IMR-90 (cell line): ENCODE measurements at places on chromosomes 1 and 21. TPM values are rescaled to one million over a fixed set of nuclear protein-coding genes. Genes with fewer than 3 reads are reported as not detected.

- no peak overlapping the region; the same call in 1 of the 2 replicates for H3K27ac ChIP-seq
- H3K36me3 ChIP-seq = no peaks in the 10 kb centered on the region
- H3K4me3 ChIP-seq = no peak overlapping the region
Measured at GRCh38 chr1:12552951-12553921, 64.8 kb downstream of the DHRS3 start.

GRCh38 chr1:27872802-27873551, 633 bp downstream of the THEMIS2 start:
- H3K4me3 ChIP-seq = peak overlapping the region; percentile 81
- no peak overlapping the region; the same call in 1 of the 2 replicates for H3K27ac ChIP-seq
- peak; percentile 40 for DNase-seq

- peaks cover 3% of the 10 kb centered on the region; the same call in 1 of the 2 replicates for H3K36me3 ChIP-seq
- H3K27me3 ChIP-seq = no peaks in the 10 kb centered on the region
- DNase-seq = peak; percentile 51
- no peak overlapping the region for H3K4me3 ChIP-seq
- peaks cover 9% of the 10 kb centered on the region for H3K4me1 ChIP-seq
- H3K27ac ChIP-seq = no peak overlapping the region
Measured at GRCh38 chr1:226875641-226876295, 5.4 kb downstream of the PSEN2 start.

GRCh38 chr1:54399765-54400164, 6.4 kb downstream of the SSBP3 start:
- no peak overlapping the region for H3K27ac ChIP-seq
- no peak overlapping the region for H3K4me3 ChIP-seq
- DNase-seq = no peak
- peaks cover 17% of the 10 kb centered on the region for H3K4me1 ChIP-seq

GRCh38 chr1:30378991-30379581, 344.3 kb downstream of the MATN1 start:
- no peaks in the 10 kb centered on the region for H3K4me1 ChIP-seq
- DNase-seq = peak; percentile 69

- H3K27ac ChIP-seq = no peak overlapping the region
- H3K27me3 ChIP-seq = no peaks in the 10 kb centered on the region
- no peaks in the 10 kb centered on the region for H3K36me3 ChIP-seq
- no peaks in the 10 kb centered on the region; the same call in 1 of the 2 replicates for H3K4me1 ChIP-seq
Measured at GRCh38 chr1:193584731-193585239, 398.4 kb upstream of the B3GALT2 start.

The LCA5L gene
- 0.18 and 0.28 TPM in 2 replicates for total RNA-seq

- H3K4me1 ChIP-seq = no peaks in the 10 kb centered on the region
- no peak overlapping the region for H3K27ac ChIP-seq
- no peak for DNase-seq
- no peaks in the 10 kb centered on the region for H3K36me3 ChIP-seq
- no peaks in the 10 kb centered on the region; the same call in 1 of the 2 replicates for H3K27me3 ChIP-seq
Measured at GRCh38 chr21:15279482-15279881, 214.7 kb upstream of the NRIP1 start.

- no peaks in the 10 kb centered on the region for H3K36me3 ChIP-seq
- no peaks in the 10 kb centered on the region for H3K4me1 ChIP-seq
- H3K4me3 ChIP-seq = no peak overlapping the region
- no peak for DNase-seq
Measured at GRCh38 chr1:7745783-7746182, 25.3 kb upstream of the VAMP3 start.

The LCE1F gene
- not detected in 2 replicates for total RNA-seq

- no peaks in the 10 kb centered on the region; the same call in 1 of the 2 replicates for H3K4me1 ChIP-seq
- peak overlapping the region; percentile 29 for H3K4me3 ChIP-seq
- no peaks in the 10 kb centered on the region for H3K36me3 ChIP-seq
- H3K27ac ChIP-seq = no peak overlapping the region
- H3K27me3 ChIP-seq = peaks cover 58% of the 10 kb centered on the region
Measured at GRCh38 chr1:119008483-119009311, 20.6 kb upstream of the TBX15 start.

DNA sequence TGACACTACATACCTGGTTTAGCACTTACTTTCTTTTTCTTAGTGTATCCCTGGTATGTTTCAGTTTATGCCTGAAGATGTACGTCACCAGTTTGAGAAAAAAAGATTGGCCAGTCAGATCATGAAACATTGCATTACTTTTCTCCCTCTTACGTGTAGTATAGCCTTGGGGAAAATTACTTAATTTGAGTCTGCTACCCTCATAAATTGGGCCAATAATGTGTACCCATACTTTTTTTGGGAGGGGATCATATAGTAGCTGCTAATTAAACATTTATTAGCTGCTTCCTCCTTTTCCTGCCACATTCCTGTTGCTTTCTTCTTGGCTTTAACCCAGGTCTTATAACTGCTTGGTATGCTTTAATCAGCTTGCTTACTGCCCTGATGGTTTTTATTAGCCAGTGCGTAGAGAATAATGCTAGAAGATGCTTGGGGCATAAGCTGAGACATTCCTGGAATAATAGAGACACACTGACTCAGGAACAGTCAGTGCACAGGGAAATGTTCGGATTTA, 32.1 kb downstream of the RABGAP1L start:
- no peaks in the 10 kb centered on the region for H3K27me3 ChIP-seq
- no peaks in the 10 kb centered on the region for H3K36me3 ChIP-seq
- 0 out of 2 replicates have a peak, but pooled peaks cover 2% of the 10 kb centered on the region for H3K4me1 ChIP-seq
- H3K4me3 ChIP-seq = no peak overlapping the region
- H3K27ac ChIP-seq = no peak overlapping the region

GRCh38 chr1:75539230-75540116, 71.4 kb downstream of the SLC44A5 start:
- H3K4me3 ChIP-seq = no peak overlapping the region
- DNase-seq = no peak
- H3K27ac ChIP-seq = no peak overlapping the region
- no peaks in the 10 kb centered on the region for H3K4me1 ChIP-seq
- no peaks in the 10 kb centered on the region for H3K27me3 ChIP-seq

The SUCO gene
- total RNA-seq = 21.5 and 31.7 TPM in 2 replicates

DNA sequence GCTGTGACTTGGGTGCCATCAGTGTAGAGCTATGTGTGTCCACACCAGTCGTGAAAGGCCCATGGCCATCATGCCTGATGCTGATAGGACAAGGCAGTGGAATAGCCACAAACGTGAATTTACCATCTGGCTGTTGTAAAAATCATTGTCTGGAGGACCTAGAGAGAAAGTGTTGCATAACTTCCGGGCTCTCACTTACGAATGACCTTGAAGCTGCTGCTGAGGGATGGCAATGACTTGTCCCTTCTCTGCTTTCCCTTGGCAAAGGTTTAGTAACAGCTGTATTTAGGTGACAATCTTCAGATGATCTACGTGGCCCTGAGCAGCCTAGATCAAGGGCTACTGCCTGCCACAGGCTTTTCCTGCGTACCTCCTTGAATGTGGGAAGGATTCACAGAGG, 5.8 kb downstream of the ATP1B1 start:
- H3K27ac ChIP-seq = peak overlapping the region; percentile 89
- peak; percentile 34 for DNase-seq
- H3K27me3 ChIP-seq = no peaks in the 10 kb centered on the region
- H3K4me1 ChIP-seq = peaks cover 36% of the 10 kb centered on the region
- no peak overlapping the region for H3K4me3 ChIP-seq

- H3K27ac ChIP-seq = no peak overlapping the region
- DNase-seq = no peak
- H3K36me3 ChIP-seq = no peaks in the 10 kb centered on the region
- H3K4me3 ChIP-seq = no peak overlapping the region
- H3K4me1 ChIP-seq = no peaks in the 10 kb centered on the region
Measured at GRCh38 chr1:174174461-174175329, 15.4 kb downstream of the RABGAP1L start.

The KCNH1 gene
- total RNA-seq = 0.54 and 0.56 TPM in 2 replicates

DNA sequence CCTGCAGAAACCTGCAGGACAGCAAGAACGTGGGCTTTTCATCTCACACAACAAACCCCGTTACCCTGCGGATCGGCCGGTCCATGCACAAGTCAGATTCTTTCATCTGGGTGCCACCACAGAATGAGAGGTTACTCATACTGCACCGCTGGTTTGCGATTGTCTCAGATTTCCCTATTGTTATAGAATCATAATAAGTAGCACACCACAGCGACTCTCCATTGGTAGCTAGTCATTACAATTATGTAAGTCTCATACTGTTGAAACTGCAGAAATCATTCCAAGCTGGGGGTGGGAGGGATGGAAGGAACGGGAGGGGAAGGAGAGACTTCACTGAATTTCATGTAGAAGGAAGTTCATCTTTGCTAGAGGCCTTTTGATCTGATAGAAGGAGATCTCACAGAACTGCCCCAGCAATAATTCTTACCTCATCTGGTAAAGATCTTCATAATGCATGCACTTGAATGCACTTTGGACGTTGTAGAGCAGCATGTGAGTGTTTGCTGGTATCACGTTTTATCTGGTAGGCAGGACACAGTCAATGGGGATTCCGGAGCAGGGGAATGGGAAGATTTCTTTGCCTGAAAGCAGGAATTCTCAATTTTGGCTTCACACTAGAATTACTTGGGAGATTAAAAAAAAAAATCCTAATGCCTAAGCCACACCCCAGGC, 221.1 kb downstream of the KIF26B start:
- H3K36me3 ChIP-seq = peaks cover 6% of the 10 kb centered on the region; the same call in 1 of the 2 replicates
- H3K4me3 ChIP-seq = no peak overlapping the region
- H3K27me3 ChIP-seq = no peaks in the 10 kb centered on the region
- no peak for DNase-seq
- H3K27ac ChIP-seq = no peak overlapping the region

The SDHC gene
- 36.1 and 158 TPM in 2 replicates for total RNA-seq

DNA sequence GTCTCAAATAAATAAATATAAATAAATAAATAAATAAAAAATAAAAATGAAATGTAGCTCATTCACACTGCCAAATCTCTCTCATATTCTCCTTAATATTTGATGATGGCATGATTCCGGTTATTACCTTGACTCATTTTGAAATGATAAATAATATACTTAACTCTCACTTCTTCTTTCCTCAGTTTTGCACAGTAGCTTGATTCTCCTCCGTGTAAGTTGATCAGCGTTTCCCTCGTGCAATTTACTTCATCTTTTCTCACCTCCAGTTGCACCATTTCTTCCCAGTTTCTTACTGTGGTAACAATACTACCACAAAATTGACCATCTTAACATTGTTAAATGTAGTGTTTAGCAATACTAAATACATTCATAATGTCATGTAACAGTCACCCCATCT, 111.6 kb downstream of the RIPK4 start:
- DNase-seq = no peak
- no peak overlapping the region for H3K4me3 ChIP-seq
- H3K27ac ChIP-seq = no peak overlapping the region
- peaks cover 7% of the 10 kb centered on the region for H3K4me1 ChIP-seq

DNA sequence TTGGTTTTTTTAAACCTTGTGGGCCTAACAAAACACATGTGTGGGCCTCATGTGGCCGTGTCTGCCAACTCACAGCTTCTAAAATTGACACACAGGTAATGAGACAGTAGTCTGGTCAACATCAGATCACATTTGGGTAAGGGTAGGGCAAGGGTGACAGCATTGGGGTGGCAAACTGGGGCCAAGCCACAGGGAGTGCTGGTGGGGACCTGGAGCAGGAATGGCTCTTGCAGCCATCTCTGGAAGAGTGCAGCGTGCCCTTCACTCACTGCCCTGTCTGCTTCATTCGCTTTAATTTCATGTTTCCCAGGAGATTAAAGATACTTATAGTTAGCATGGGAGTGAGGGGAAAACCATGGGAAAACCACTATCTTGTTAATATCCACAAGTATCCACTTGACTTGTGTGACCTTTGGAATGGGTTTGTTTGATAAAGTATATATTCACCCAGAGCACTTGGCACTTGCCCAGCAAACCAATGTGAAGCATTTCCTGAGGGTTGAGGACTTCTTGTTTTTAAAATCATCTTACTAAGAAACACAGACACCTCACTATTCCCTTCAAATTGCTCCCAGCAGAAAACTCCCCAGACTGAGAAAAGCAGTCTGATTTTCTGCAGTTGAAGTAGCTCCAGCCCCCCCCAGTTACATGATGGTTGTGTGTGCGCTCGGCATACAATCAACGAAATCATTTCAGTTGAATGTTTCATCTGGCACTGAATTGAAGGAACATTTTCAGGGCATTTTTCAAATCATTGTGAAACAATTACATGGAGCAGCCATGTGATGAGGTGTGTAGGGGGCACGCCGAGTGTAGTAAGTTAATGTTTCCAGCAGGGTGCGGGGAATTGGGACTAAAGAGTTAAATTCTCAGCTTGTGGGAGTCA, 175.7 kb downstream of the VPS13D start:
- H3K4me1 ChIP-seq = peaks cover 27% of the 10 kb centered on the region
- peak; percentile 36 for DNase-seq
- H3K27ac ChIP-seq = peak overlapping the region; percentile 25; the same call in 1 of the 2 replicates

GRCh38 chr1:225774281-225775147, 3.1 kb upstream of the SRP9 start:
- no peak for DNase-seq
- no peak overlapping the region for H3K4me3 ChIP-seq
- H3K36me3 ChIP-seq = no peaks in the 10 kb centered on the region

DNA sequence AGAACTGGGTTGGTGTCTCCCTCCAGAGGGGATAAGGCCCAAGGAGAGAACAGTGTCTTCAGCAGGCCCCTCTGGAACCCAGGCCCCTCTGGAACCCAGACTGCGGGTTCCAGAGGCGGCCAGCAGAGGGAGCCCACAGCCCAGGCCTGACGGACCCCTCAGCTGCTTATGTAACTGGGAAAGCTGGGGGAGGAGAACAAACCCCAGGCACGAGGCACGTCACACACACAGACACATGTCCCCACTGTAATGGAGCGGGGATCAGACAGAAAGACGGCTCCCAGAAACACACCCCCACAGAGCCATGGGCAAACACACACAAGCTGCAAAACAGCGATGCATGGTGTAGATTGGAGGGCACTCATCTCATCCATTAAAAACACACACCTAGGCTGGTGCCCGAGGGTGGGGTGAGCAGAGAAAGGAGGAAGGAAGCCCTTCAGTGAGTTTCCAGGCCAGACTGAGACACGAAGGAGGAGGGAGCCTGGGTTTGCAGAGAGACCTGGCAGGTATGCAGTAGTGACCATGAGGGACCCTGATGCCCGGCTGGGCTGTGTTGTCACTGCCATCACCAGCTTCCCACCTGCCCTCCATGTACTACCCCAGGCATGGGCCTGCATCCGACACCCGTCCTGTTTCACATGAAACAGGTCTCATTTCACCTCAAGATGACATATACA, 2.8 kb upstream of the IGSF8 start:
- H3K27me3 ChIP-seq = no peaks in the 10 kb centered on the region; the same call in 1 of the 2 replicates
- peaks cover 17% of the 10 kb centered on the region for H3K4me1 ChIP-seq
- peak; percentile 62 for DNase-seq
- no peak overlapping the region for H3K27ac ChIP-seq
- no peak overlapping the region for H3K4me3 ChIP-seq

- no peaks in the 10 kb centered on the region for H3K27me3 ChIP-seq
- H3K36me3 ChIP-seq = no peaks in the 10 kb centered on the region
- DNase-seq = no peak
- H3K4me1 ChIP-seq = no peaks in the 10 kb centered on the region
- H3K4me3 ChIP-seq = no peak overlapping the region
Measured at GRCh38 chr21:19326531-19327319, 923.1 kb upstream of the TMPRSS15 start.
